ENCODE measurements at places on chromosomes 7 and 10.

DNA sequence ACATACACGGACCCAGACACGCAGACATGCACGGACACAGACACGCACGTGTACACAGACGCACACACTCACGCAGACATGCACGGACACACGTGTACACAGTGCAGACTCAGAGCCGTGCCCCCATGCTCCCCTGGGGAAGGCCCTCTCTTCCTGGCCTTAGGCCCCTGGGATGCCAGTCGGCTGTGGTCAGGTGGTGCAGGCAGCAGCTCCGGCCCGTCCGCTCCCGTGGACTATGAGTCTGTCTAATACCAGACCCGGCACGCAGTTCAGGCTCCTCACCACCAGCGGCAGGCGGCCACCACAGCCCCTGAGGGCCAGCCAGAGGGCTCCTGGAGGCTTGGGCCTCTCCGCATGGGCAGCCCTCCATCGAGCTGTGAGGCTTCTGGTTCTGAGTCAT is 52.0 kb upstream of the NKX6-2 start:
- DNase-seq: no peak

GRCh38 chr10:27504808-27505460 is 830 bp downstream of the RAB18 start:
- no peak for DNase-seq

DNA sequence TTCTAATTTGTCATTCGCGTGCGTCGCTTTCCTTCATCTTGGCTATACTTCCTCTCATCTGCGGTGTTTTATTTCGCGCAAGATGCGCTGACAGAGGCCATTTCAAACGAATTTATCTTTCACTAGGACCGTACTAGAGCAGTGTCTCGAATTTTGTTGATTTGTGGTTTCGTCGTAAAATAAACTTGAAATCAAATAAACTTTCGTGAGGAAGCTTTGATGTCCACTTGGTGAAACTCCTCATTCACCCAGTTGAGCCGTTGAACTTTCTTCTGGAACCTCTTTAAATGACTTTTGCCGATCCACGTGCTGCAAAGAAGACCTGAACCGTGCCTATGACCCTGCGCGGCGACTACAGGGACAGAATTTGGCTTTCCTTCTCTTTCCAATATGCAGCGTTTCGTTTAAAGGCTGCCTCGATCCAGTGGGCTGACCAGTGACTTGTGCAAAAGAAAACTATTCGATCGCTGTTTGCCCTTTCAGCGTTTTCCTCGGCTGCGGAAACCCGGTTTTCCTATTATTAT is 163.9 kb upstream of the PPP1R3A start:
- no peak for DNase-seq

GRCh38 chr7:152975076-152975475 is 215.5 kb downstream of the ACTR3B start:
- no peak for DNase-seq

DNA sequence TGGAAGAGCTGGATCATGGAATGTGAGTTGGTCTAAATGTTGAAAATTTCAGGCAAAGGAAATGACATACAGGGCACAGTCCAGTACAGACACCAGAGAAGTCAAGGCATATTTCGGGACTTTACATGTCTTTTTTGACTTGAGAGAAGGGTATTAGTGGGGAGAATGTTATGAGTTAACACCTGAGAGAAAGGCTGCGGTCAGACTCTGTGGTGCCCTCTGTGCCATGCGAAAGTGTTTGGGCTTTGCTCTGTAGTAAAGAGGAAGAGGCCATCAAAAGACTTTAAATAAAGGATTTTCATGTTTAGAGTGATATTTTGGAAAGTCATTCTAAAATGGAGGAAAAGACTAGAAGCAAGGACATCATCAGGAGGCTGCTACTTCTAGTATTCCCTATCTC is 607.4 kb downstream of the CCSER2 start:
- DNase-seq: no peak

DNA sequence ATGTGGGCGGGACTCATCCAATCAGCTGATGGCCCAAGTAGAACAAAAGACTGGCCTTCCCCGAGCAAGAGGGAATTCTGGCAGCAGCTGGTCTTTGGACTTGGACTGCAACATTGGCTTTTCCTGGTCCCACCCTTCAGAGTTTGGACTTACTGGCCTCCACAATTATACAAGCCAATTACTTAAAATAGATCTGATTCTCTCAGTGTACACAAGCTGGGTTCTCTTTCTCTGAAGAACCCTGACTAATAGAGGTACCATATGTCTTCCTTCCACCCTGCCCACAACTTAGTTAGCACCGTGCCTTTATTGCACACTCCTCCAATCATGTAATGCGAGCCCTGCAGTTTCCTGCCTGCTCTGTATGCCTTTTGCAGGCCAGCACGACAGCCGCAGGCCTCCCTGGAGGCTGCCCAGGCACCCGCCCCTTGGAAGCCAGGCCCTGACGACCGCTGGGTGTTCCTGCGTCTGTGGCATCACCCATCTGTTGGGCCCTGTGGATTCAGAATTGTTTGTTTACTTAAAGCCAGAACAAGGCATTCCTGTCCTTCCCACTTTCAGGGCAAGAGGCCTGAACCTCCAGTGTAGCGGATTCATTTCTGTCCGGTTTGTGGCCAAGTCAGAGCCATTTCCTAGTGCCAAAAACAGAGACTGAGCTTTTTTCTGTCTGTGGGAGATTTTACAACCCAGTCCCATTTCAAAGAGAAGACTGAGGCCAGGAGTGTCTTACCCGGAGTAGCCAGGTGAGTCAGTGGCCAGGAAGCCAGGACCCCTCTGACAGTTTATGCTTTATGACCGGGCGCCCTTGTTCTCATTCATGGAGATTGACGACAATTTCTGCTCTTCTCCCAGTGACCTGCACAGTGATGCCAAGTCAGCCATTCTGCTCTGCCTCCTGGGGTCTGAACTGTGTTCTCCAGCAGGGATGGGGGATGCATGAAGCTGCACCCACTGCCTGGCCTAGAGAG is 968 bp upstream of the INMT start:
- no peak for DNase-seq

DNA sequence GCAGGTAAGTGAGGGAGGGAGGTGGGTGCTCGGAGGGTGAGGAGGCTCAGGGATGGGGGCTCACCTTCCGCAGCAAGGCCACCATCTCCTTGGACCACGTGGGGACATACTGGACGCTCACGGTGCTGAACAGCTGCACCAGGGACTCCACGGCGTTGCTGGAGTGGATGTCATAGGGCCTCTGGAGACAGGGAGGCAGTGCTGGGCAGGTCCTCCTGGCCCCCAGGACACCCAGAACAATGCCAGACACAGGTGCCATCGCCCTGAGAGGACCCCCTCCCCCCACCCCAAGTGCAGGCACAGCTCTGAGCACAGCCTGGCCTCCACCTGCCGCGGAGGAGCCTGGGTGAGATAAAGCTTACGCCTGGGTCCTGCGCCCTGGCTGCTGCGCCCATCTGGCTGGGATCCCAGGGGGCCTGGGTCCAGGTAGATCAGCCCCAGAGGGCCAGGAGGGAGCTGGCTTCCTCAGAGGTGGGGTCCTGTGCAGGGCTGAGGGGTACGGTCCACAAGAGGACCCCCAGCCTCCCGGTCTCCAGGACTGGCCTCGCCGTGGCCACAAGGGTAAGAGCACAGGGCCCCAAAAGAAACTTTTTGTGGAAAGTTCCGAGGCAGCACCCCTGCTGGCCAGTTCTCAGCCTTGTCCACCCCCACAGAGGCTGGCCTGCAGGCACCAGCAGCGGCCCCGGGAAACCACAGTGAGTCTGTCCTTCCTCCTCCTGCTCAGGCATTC is 37.8 kb downstream of the DPYSL4 start:
- DNase-seq: no peak

GRCh38 chr7:41156268-41156667 is 546.6 kb downstream of the INHBA start:
- no peak for DNase-seq

DNA sequence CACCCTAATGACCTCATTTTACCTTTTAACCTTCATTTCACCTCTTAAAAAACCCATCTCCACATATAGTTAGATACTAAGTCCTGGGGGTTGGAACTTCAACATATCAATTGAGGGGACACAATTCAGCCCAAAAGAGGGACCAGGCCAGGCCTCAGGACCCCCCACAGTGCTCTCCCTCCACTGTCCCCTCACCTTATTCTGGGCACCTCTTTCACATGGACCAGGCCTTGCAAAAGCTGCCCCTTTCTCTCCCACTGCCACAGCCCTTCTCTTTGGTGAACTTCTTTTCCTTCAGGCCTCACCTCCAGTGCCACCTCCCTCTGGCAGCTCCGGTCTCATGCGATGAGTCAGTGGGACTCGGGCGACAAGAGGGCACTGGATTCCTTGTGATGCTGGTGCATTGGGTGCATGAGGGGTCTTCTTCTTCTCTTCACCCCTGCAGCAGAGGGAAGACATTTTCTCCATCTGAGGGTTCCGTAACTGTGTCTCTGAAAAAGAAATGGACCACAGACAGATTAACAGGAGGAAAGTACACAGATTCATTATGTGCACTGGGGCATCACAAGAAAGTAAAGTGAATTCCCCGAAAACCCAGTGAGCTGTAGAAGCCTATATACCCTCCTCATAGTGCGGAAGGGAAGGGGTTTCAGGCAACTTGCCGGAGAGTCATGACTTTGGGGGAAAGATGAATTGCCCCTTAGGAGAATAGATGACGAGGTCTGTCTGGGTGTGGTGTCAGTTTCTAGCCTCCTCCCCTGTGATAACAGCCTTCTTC is 288.7 kb upstream of the IGFBP3 start:
- no peak for DNase-seq

DNA sequence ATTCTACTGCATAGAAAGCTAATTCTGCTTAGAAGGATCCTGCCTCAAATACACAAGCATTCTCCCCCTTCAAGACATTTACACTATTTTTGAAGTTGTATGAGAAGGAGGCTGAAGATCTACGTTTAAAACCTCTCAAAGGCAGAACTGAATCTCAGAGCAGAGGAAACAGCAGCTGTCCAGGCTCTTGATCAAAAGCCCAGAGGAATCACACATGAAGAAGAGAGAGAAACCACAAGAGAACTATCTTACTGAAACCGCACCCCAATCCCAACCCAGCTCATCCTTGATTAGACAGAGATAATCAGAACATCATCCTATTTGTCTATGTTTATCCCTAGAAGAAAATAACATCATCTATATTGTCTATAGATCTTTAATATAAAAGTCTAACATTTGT is 2.2 kb upstream of the DNAJC1 start:
- no peak for DNase-seq

DNA sequence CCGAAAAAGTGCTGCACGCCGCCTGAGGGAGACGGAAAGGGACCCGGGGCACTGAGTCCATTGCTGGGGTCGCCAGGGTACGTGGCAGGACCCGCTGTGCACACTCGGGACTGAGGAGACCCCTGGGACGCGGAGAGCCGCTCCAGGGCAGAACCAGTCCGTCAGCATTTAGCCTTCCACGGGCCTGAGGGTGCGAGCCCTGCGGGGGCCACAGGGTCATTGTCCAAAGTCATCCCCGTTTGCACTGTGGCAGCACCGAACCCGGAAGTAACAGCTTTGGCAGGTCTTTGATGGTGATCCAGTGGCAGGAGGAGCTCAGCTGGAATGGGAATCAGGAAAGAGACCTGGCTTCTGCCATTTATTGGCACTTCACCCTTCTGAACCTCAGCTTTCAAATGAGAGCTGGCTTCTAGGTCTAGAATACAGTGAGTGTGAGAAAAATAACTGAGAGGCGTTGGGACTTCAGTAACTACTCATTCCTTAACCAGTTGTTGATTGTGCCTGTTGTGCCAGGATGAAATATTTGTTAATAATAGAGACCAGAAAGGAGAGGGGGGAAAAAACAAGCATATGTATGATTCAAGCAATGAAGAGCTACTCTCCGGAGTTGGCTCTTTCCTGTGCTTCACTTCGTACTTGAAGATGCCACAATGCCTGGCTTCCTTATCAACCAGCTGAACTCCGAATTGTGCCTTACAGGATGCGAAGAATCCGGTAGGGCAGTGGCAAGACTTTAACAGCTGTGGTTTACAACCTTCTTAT is 811 bp upstream of the ARHGAP12 start:
- peak; percentile 9 for DNase-seq

DNA sequence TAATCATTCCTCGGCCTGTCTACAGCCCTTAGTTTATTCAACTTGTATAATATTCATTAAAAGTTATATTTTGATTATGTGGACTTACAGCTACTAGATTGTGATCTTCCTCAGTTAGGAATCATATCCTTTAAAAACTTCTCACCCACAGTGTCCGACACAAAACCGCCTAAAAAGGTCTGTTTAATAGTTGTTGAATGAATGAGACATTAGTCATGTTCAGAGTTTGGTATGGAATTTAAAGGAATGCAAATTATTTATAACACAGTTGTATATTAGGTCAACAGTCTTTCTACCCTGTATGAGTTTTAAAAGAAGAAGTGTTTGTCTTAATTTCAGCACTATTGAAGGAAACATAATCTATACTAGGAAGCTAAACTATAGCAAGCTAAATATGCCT is 390.0 kb downstream of the ARL4A start:
- DNase-seq: no peak

DNA sequence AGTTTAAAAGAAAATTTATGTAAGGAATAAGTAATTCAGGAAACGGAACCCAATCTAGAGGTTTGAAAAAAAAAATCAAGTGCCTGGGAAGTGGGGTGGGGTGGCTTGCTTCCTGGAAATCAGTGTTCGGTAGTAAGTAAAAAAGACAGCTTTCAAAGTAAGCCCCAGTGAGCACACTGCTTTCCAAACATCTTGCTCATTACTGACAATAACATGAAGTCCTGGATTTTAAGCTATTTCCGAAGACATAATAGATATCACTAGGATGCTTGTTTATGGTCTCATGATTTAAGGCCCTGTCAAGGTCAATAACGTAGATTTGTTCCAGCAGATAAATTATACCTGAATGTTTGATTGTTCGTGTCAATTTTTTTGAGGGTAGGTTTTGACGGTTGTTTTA is 1.3 kb downstream of the STAMBPL1 start:
- DNase-seq: no peak

DNA sequence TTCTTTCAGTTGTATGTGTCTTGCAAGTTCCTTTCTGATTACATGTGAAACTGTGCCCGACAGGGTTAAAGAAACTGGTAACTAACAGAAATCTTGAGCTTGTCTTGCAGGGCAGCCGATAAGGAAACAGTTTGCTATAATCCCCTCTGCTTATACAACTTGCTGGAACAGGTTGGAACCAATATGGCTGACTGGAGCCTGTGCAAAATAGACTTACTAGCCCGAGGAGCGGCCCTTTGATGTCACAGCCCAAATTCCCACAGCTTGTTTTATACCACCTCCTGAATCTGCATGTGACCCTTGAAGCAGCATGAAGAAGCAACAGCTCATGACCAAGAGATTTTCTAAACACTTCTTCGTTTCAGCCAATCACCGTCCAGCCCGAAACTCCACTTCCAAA is 3.3 kb upstream of the YKT6 start:
- no peak for DNase-seq

DNA sequence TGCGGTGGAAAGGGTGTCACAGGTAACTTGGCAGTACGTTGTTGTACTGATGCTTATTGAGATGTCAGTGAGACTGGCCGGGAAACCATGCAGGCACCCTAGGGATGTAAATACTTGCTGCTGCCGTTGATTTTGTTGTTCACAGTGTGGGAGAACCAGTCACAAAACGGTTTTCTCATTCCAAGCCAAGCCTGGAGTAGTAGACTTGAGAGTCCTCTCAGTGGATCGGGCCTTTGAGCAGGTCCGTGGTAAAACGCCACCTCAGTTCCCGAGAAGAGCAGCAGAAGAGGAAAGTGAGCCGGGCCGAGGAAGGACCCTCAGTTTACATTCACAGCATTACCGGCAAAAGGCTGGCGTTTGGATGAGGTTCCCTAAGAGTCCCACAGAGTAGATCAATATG is 1.1 kb downstream of the JAKMIP3 start:
- DNase-seq: no peak
